ENCODE measurements at places on chromosomes 6 and 20. TPM values are rescaled to one million over a fixed set of nuclear protein-coding genes. Genes with fewer than 3 reads are reported as not detected.

Gene RGS19
- total RNA-seq, result 14.0 TPM

Gene TAP2
- total RNA-seq, result 11.4 TPM

Gene BPIFB4
- total RNA-seq, result not detected

Gene DDO
- total RNA-seq, result 0.23 TPM

Gene LAMA4
- total RNA-seq, result 174 TPM
